ENCODE measurements at places on chromosomes 4 and X. TPM values are rescaled to one million over a fixed set of nuclear protein-coding genes. Genes with fewer than 3 reads are reported as not detected.

DNA sequence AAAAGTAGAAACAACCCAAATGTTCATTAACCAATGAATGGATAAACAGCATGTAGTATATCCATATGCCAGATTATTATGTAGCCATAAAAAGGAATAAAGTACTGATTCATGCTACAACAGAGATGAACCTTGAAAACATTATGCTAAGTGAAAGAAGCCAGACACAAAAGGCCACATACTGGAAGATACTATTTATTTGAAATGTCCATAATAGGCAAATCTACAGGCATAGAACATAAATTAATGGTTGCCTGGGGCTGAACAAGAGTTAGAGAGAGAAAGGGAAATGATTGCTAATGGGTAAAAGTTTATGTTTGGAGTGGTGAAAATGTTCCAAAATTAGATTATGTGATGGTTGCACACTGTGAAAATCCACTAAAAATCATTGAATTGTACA is 44.4 kb downstream of the IL13RA2 start:
- DNase-seq = no peak

GRCh38 chr4:16192057-16192456 is 34.2 kb downstream of the TAPT1 start:
- no peak for DNase-seq

DNA sequence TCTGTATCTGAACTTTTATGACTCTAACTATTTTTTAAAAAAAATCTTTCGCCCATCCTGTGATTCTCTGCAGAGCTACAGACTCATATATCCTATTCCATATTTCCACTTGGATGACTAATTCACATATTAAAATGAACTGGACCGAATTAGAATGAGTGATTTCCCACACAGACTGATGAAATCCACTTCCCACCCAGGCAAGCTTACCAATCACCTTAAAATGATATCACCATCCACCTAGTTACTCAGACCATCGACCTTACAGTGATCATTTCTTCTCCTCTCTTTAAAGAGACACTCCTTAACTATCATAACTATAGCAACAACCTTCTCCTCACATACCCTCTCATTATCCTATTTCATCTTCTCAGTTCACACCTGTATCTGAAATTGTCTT is 34.1 kb upstream of the GUCY1B1 start:
- DNase-seq = no peak

GRCh38 chr4:7198440-7199128 is 6.2 kb downstream of the SORCS2 start:
- DNase-seq = no peak

- no peak for DNase-seq
Measured at GRCh38 chrX:144616317-144616716, 631.0 kb upstream of the SPANXN1 start.

- DNase-seq = no peak
Measured at GRCh38 chr4:15198070-15198727, 195.9 kb downstream of the CPEB2 start.

DNA sequence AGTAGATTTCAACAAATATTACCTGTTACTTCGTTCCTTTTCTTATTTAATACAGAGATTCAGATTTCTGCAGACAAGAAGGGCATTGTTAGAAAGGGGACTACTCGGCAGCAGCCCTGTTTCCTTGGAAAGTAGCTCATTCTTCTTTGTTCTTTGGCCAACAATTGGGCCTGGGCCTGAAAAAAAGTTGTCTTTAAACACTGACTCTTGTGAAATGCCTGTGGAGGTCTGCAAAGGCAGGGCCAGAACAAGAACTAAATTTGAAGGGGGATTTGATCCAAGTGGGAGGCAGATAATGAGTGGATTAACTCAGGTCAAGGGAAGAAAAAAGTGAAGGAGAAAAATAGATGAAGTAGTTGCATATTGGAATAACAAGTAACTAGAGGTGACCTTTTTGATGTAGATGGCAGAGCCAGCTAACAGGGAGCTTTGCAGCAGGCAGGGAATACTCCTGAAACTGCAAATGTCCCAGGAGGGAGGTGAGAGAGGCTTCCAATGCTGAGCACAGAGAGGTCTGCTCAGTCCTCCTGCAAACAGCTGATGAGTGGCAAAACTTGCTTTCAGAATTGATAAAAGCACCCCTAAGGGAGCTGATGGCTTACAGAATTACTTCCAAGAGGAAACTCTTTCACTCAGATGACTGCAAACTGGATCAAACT is 393.2 kb upstream of the HS3ST1 start:
- no peak for DNase-seq

DNA sequence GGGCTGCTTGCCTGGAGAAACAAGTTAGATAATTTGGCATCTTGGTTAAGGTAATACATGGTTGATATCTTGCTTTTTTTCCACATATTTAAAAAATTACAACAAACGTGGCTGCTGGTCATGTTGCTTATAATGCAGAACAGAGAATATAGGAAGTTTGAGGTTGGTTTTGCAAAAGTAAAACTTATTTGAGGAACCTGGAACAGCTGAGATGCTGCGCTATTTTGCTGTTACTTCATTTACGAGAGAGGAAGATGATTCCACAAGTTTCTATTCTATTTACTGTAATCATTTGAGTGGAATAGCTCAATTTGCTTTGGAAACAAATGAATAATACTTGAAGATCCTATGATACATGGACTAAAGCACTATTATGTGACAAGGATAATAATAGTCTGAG is 118.9 kb downstream of the TMA16 start:
- DNase-seq = no peak

GRCh38 chr4:151658959-151659600 is 101.7 kb downstream of the GATB start:
- no peak for DNase-seq

GRCh38 chr4:80233390-80233789 is 33.1 kb upstream of the FGF5 start:
- DNase-seq = no peak

Gene TAPT1
- 26.4 TPM for total RNA-seq

Gene UGT2B15
- total RNA-seq = 14.0 TPM

Gene FAM47A
- total RNA-seq = not detected
